ENCODE measurements at places on chromosomes 1 and 21. TPM values are rescaled to one million over a fixed set of nuclear protein-coding genes. Genes with fewer than 3 reads are reported as not detected.

Gene SPRR2G
- not detected for polyA plus RNA-seq

Gene RGL1
- polyA plus RNA-seq: 10.7 TPM

Gene UBXN10
- polyA plus RNA-seq: not detected

Gene OR2L5
- polyA plus RNA-seq: not detected

Gene OSCP1
- 15.2 TPM for polyA plus RNA-seq

Gene DPT
- 0.32 TPM for polyA plus RNA-seq

DNA sequence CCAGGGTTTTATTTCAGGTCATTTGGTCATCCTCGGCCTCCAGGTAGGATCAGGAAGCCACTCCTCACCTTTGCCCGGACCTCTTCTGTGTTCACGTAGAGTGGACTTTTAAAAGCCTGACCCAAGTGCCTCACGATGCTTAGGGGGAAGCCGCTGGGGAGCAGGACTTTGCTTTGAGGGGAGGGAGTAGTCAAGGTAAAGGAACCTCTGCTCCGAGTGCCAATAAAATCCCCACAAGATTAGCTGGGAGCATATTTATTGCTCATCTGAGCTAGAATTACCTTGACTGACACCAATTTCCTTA is 603 bp upstream of the DHRS3 start:
- H3K27ac ChIP-seq: peak overlapping the region; percentile 70
- H3K4me3 ChIP-seq: no peak overlapping the region
- H3K36me3 ChIP-seq: no peaks in the 10 kb centered on the region
- no peaks in the 10 kb centered on the region for H3K27me3 ChIP-seq
- peaks cover 29% of the 10 kb centered on the region for H3K4me1 ChIP-seq
- DNase-seq: no peak

GRCh38 chr1:40824591-40825434 is 37.4 kb downstream of the CITED4 start:
- DNase-seq: no peak
- peaks cover 12% of the 10 kb centered on the region for H3K4me1 ChIP-seq
- H3K4me3 ChIP-seq: no peak overlapping the region
- no peaks in the 10 kb centered on the region for H3K27me3 ChIP-seq

GRCh38 chr1:11318982-11319381 is 46.0 kb downstream of the UBIAD1 start:
- no peak overlapping the region for H3K27ac ChIP-seq
- no peak for DNase-seq
- H3K4me3 ChIP-seq: no peak overlapping the region
- H3K36me3 ChIP-seq: no peaks in the 10 kb centered on the region
- no peaks in the 10 kb centered on the region for H3K27me3 ChIP-seq

GRCh38 chr1:31754397-31754796 is 9.7 kb downstream of the ADGRB2 start:
- no peak overlapping the region for H3K27ac ChIP-seq
- DNase-seq: no peak
- peaks cover 35% of the 10 kb centered on the region for H3K4me1 ChIP-seq
- H3K36me3 ChIP-seq: peaks cover 2% of the 10 kb centered on the region

- DNase-seq: peak; percentile 69
- H3K27ac ChIP-seq: peak overlapping the region; percentile 89
- no peaks in the 10 kb centered on the region for H3K36me3 ChIP-seq
- H3K4me1 ChIP-seq: peaks cover 16% of the 10 kb centered on the region
Measured at GRCh38 chr1:109214695-109215623, 1.2 kb downstream of the SARS1 start.

- H3K4me1 ChIP-seq: peaks cover 4% of the 10 kb centered on the region
- no peak for DNase-seq
- no peak overlapping the region for H3K4me3 ChIP-seq
- H3K27me3 ChIP-seq: no peaks in the 10 kb centered on the region
- no peak overlapping the region for H3K27ac ChIP-seq
- no peaks in the 10 kb centered on the region for H3K36me3 ChIP-seq
Measured at GRCh38 chr1:47555841-47556560, 118.2 kb downstream of the FOXD2 start.

DNA sequence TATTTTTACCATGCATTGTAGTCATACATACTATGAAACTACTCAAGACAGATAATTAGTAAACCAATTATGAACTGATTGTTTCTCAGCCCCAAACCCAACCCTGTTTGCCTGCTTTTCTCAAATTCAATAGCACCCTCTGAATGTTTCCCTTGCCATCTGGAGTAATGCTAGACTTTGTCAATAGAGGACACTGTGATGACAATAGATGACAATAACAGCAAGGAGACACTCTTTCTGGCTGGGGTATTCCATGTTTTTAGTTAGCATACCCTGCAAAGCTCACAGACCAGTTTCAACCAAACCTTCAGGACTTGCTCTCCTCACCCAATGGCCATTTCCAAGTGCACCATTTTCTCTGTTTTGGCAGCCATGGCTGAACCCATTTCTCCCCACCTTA is 108.5 kb upstream of the LRRC7 start:
- DNase-seq: no peak
- no peaks in the 10 kb centered on the region for H3K36me3 ChIP-seq
- H3K4me1 ChIP-seq: no peaks in the 10 kb centered on the region
- H3K4me3 ChIP-seq: no peak overlapping the region
- H3K27ac ChIP-seq: no peak overlapping the region
- H3K27me3 ChIP-seq: no peaks in the 10 kb centered on the region

DNA sequence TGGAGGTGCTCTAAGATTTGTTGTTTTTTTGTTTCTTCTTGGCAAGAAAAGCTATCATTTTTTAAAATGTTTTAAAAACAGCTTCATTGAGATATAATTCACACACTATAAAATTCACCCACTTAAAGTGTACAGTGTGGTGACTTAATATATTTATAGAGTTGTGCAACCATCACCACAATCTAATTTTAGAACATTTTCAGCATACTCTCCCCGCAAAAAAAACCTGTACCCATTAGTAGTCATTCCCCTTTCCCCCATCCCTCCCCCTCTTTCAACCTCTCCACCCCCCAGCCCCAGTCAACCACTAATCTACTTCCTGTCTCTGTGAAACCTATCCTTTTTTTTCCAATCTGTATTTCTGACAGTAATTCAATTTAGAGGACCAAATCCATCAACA is 30.6 kb downstream of the ZC3H11B start:
- H3K27me3 ChIP-seq: no peaks in the 10 kb centered on the region
- no peaks in the 10 kb centered on the region for H3K4me1 ChIP-seq
- no peak overlapping the region for H3K4me3 ChIP-seq
- no peak overlapping the region for H3K27ac ChIP-seq

DNA sequence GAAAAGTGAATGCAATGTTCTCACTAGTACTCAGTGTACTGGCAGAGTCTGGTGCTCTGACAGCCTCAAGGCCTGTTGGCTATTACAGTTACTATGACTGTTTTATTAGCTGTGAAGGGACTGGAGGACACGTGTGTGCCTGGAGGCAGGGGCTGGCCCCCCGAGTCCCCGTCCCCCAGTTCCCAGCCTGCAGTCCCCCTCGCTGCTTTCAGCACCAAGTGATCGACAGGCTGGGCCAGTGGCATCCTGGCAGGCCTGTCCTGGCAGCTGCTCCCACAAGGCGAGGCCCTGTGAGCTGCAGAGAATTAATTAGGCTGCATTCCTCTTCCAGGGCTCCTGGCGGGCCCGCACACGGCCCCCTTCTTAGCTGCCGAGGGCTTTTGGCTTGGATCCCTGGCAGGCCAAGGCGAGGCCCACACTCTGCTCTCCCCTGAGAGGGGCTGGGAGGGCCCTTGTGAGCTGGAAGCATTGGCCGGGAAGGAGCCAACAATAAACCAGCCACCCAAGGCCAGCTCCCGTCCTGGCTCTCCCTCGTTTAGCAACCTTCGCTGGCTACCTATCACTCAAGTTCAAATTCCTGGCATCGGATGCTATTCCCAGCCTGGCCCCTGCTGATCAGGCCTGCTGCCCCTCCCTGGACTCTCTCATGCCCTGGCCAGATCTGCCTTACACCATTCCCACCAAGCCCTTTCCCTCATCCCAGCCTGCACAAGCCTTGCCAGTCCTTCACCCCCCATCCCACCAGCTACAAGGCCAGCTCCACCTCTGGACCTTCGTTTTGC is 9.8 kb downstream of the EDN2 start:
- H3K36me3 ChIP-seq: no peaks in the 10 kb centered on the region
- H3K27me3 ChIP-seq: no peaks in the 10 kb centered on the region
- H3K4me3 ChIP-seq: no peak overlapping the region
- DNase-seq: peak; percentile 71
- H3K27ac ChIP-seq: peak overlapping the region; percentile 43
- peaks cover 27% of the 10 kb centered on the region for H3K4me1 ChIP-seq

Data from SK-N-SH (cell line).